ENCODE measurements at places on chromosomes 11 and 22.

DNA sequence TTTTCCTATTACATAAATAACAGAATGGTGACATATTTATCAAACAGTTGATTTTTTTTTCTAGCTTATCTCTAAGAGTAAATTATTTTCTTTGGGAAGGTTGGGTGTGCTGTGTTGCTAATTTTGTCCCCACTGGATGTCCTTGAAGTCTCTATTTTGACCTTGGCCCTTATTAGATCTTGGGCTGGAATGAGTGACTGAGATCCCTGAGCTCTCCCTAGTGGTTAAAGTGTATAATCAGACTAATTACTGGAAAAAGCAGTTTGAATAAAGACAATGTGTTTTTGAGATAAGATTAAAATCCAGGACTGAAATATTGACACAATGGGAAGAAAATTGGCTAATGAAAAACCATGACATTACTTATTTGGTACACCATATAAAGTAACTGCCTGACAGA is 56.1 kb downstream of the AASDHPPT start:
- DNase-seq: no peak

GRCh38 chr11:32774081-32774480 is 20.4 kb downstream of the CCDC73 start:
- no peak for DNase-seq

GRCh38 chr11:123698546-123699127 is 42.8 kb downstream of the ZNF202 start:
- no peak for DNase-seq

GRCh38 chr11:29389793-29390192 is 627.0 kb downstream of the KCNA4 start:
- no peak for DNase-seq

DNA sequence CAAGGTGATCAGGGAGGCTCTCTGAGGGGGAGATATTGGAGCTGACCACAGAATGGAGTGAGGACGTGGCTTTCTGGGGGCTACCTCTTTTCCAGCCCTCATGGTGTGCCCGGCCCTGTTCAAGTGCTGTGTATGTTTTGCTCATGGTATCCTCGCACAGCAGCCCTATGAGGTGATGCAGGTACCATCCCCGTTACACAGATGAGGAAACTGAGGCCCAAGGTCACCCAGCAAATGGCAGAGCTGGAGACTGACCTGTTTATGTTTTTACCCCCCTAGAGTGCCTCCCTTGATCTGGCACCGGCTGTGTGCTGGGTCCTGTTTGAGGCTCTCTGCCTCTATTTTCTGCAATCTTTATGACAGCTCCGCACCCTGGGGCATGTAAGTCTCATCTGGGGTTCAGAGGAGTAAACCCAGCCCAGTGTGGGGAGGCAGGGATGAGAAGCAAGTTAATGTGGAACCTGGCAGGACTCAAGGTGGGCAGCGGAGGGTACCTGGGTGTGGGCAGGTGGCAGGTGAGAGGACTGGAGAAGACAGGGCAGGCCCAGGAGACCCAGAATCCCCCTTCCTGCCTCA is 20.8 kb downstream of the SGSM1 start:
- no peak for DNase-seq

GRCh38 chr11:67291481-67292381 is 2.6 kb downstream of the ANKRD13D start:
- DNase-seq: no peak

DNA sequence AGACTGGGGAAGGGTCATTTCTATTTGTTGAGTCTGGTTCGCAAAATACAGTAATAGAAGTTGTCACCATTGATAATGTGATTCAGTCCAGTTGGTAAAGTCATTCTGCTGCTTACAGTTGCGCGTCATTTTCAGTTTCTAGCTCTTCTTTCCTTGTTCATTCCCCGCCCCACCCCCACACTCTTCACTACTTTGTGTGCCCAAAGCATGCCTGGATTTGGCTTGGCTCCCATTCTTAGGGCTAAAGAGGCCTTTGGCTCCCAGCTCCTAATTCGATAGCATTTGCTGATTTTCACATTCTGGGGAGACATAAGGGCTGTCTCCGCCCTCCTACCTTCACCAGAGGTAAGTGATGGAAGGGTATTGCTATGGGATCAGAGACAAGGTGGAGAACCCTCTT is 43.0 kb downstream of the CECR2 start:
- no peak for DNase-seq

- no peak for DNase-seq
These were observed 19.4 kb upstream of the ANO5 start for GRCh38 chr11:22173532-22173931.

- no peak for DNase-seq
These were observed 88.2 kb upstream of the OR9Q1 start for GRCh38 chr11:57935402-57936049.

DNA sequence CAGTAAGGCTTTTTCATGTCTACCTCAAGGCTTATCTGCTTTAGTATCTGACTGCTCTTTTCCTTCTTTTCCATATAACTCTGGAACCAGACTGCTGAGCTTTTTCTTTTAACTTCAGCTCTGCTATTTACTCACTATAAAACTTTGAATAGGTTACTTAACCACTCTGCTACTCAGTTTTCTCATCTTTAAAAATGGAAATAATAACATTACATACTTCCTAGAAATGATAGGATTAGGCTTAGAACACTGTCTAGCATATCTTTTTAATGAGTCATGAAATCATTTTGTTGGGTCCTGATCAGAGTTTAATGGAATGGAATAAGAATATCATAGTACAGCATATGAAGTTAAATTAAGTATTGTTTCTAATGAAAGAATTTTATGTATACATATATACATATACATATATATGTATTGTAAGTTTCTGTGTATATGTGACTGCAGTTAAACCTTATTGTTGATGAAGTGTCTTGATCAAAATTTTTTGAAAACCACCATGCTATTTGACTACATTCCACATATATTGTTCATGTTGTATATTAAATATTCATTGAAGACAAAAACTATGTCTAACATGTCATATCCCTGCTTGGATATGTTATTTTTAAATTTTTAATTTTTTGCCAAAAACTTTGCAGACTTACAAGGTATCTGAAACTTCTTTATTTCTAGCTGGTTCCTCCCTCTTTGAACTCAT is 120.2 kb downstream of the METTL15 start:
- DNase-seq: no peak

GRCh38 chr22:48396091-48396784 is 1431.4 kb downstream of the BRD1 start:
- no peak for DNase-seq

DNA sequence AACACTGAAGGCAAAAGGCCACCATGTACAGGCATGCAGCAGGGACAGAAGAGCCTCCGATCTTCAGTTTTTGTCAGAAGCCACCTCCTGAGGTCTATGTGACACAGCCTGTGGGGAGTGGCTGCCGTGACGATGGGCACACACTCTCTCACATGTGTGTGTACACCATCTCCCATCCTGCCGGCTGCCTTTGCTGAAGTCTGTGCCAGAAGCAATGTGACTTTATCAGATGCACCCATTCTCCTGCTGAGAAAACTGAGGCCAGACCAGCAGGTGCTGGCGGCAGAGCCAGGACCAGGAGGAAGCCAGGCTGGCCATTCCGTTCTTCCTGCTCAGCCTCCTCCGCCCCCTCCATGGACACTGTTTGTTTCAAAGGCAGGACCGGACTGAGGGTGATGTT is 16.7 kb downstream of the SHANK2 start:
- no peak for DNase-seq
